Smooth muscle cell of the pulmonary artery (primary cell): ENCODE measurements at places on chromosomes 5 and 9. TPM values are rescaled to one million over a fixed set of nuclear protein-coding genes. Genes with fewer than 3 reads are reported as not detected.

Gene ENC1
- 43.7 and 155 TPM in 2 replicates for total RNA-seq

Gene SLC4A9
- total RNA-seq: 0.07 TPM in 1 of 2 replicates, not detected in the other

Gene DMRT3
- total RNA-seq: not detected in 2 replicates

Gene PCDHB6
- 0.20 and 0.36 TPM in 2 replicates for total RNA-seq

Gene NMUR2
- total RNA-seq: not detected in 2 replicates

Gene IFNE
- total RNA-seq: 10.4 and 30.1 TPM in 2 replicates

Gene TRMT10B
- total RNA-seq: 3.2 and 4.4 TPM in 2 replicates

Gene CTSL
- total RNA-seq: 167 and 478 TPM in 2 replicates

Gene CCDC187
- under 0.01 and 0.07 TPM in 2 replicates for total RNA-seq

Gene PCDHA9
- 0.07 and 0.10 TPM in 2 replicates for total RNA-seq

Gene EIF4E1B
- not detected in 2 replicates for total RNA-seq

Gene PCDHGB5
- 34.3 and 47.0 TPM in 2 replicates for total RNA-seq

Gene BARHL1
- not detected in 2 replicates for total RNA-seq

Gene ADAM19
- total RNA-seq: 24.6 and 26.9 TPM in 2 replicates

Gene EQTN
- not detected in 2 replicates for total RNA-seq

Gene RETREG1
- total RNA-seq: 0.83 and 2.4 TPM in 2 replicates

Gene TEK
- 3.4 and 15.5 TPM in 2 replicates for total RNA-seq

Gene ACOT12
- 0.07 and 1.1 TPM in 2 replicates for total RNA-seq

Gene SHC3
- total RNA-seq: 12.6 and 57.2 TPM in 2 replicates

Gene SLC28A3
- total RNA-seq: 0.36 and 0.46 TPM in 2 replicates

Gene CDH10
- total RNA-seq: 0.72 and 2.4 TPM in 2 replicates
